ENCODE measurements at places on chromosomes 7 and 10.
A peak's percentile ranks its signal among the peaks of the same experiment; 100 is the strongest.

DNA sequence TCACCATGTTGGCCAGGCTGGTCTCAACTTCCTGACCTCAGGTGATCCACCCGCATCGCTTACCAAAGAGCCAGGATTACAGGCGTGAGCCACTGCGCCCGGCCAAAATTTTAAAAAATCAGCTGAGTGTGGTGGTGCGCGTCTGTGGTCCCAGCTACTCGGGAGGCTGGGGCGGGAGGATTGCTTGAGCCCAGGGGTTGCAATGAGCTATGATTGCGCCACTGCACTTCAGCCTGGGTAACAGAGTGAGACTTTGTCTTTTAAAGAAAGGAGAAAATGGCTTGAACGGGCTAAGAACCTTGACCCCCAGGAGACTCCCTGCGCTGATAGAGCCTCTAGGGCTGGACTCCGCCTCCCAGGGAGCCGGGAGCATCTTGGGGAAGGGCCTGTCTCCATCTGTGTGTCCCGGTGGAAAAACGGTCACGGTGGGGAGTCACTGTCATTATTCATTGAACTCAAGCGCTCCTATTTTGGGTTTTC is 760 bp upstream of the KCTD7 start:
- no peak for DNase-seq

- DNase-seq: no peak
These were observed 15.0 kb downstream of the ARPC1A start for GRCh38 chr7:99340659-99341058.

- no peak for DNase-seq
These were observed 102.0 kb downstream of the PRKAG2 start for GRCh38 chr7:151774951-151775350.

- DNase-seq: no peak
These were observed 56.3 kb downstream of the CAMK1D start for GRCh38 chr10:12405342-12406320.

DNA sequence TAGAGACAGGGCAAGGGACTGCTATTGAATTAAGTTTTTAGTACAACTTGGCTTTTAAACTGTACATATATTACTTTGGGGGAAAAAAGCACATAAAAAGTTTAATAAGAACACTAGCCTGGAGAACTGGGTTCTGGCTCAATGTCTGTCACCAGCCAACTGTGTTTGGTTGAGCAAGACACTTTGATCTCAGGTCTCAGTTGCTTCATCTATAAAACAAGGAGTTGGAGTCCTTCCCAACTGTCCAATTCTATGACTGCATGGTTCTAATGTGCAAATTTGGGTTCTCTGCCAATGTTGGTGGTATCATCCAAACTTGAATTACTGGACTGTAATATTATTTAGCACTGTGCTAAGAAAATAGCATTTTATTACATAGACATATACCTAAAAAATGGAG is 50.3 kb downstream of the ATXN7L1 start:
- DNase-seq: no peak

DNA sequence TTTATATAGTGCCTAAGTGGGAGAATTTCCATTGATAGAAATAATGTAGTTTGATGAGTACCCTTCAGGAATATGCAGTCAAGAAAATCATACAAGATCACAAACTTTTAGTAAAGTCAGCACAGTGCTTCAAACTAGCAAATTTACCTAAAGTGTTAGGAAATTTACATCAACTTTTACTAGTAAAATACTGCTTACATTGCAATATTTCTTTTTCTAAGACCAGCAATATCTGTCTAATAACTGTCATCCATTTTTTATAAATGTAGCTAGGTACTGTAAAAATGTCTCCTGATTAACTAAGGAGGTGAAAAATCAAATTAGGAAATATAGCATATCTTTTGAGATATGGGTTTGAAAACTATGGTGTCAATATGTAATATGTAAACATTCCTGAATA is 405.4 kb downstream of the MDFIC start:
- DNase-seq: no peak

DNA sequence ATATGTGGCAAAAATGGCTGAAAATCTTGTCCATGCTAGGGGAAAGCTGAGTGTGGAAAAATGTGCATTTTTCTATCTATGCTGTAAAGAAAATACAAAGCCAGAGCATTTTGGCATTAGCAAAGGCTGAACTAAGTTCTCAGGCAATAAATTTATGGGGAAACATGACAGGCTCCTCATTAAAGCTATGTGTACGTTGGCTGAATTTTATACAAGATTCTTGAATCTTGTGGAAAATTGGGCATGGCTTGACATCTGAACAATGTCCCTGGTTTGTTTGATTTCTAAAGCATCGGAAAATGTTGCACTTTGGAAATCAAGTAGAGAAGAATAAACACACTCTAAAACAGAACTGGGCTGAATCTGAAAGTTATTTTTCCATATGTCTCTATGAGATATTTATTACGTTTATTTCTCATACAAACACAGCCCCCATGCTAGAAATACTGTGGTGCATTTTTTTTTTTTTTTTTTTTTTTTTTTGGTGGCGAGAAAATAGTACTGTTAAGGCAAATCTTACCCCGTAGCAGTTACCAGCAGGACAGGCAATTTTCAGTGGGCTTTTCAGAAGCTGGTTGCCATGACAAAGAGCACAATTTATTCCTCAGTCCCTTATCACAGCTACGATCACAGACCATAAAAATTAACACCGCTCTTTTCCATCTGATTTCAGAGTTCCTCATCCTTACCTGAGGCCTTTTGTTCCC is 16.9 kb downstream of the CPA1 start:
- no peak for DNase-seq

DNA sequence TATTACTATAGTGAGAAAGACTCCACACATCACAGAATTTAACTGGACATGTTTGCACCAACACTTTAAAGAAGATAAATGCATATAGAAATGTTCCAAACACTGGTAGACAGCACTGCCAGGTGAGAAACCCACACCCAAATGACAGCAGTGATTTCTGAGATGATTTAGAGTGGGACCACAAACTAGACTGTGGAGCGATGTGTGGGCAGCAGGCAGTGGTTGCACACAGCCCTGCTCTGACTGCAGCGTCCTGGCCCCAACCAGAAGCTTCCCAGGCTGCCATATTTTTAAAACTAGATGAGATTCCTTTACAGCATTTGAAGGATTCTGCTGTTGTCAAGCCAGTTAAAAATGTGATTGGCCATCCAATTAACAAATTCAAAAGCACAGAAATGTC is 47.7 kb upstream of the COMMD3 start:
- no peak for DNase-seq

GRCh38 chr7:96440328-96440727 is 118.4 kb upstream of the SLC25A13 start:
- DNase-seq: no peak

DNA sequence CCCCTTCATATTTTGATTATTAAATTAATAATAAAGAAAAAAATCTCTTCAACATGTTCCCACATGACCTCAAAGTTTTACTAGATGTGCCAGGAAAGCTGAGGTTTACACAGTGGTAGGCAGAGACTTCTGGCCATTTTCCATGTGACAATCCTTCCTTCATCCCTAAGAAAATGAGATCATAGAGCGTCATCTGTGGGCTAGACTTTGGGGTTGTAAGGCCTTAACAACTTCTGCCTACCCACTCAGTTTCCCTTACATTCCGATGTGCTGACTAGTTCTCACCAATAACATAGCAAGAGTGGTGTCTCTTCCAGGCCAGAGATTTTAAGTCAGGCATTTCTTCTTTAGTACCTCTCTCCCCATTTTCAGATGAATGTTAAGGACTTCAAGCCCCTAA is 171.1 kb upstream of the PHF14 start:
- no peak for DNase-seq

DNA sequence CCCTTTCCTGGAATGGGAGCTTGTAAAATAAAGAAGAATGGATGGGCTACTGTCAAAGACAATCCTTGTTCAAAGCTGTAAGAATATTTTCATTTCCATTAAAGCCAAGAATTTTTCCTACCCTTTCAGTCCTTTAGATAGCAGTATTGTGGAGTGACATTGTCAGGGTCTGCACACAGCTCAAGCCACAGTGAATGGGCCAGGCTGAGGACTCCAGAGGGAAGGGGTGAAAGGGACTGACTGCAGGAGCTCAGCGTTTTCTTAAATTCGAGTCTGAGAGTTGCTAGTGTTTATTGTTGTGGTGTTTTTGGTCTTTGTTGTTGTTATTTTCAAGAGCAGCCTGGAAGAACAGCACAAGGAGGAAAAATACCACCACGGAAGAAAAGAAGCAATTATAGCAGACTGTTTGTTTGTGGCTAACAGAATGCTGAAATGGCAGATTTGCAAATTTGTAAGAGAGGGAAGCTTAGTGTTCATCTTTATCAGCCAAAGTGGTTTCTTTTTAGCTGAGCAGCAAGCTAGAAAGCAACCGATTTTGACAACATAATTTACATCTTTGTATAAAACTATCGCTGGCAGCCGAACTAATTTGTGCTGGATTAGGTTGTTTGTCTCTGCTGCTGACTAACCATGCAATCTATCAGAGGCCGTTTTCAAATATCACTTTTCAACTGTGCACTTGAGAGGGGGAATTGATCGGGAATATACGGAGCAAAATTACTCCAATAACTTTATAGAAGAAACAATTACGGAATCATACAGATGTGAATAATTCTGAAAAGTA is 192.1 kb downstream of the LRMDA start:
- no peak for DNase-seq

- no peak for DNase-seq
These were observed 108.3 kb upstream of the CDK6 start for GRCh38 chr7:92944633-92945032.

GRCh38 chr10:121774404-121774803 is 153.4 kb downstream of the ATE1 start:
- DNase-seq: no peak

GRCh38 chr10:113047151-113047550 is 97.1 kb downstream of the TCF7L2 start:
- DNase-seq: no peak

- no peak for DNase-seq
These were observed 21.7 kb downstream of the CRHR2 start for GRCh38 chr7:30660331-30661255.

GRCh38 chr7:142496545-142496991 is 238.7 kb upstream of the PRSS58 start:
- DNase-seq: peak; percentile 44

DNA sequence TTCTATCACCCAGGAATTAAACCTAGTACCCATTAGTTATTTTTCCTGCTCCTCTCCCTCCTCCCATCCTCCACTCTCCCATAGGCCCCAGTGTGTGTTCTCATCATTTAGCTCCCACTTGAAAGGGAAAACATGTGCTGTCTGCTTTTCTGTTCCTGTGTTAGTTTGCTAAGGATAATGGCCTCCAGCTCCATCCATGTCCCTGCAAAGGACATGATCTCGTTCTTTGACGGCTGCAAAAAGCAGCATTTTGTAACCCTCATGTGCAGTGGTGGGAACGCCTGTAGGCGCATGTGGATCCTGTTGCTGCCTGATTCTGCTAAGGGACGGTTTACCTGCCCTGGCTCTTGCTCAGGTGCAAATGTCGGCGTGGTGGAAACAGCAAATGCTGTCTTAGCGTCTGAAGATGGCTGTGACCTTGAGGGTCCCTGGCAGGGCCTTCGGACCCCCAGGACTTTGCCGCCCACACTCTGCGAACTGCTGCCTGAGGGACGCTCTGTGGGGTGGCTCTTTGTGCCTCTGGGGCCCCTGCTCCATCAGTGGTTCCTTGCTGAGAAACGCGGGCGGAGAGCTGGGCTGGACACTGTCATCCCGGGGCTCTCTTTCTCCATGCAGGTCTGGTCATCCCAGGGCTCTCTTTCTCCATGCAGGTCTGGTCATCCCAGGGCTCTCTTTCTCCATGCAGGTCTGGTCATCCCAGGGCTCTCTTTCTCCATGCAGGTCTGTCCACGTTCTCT is 5.6 kb upstream of the MTG1 start:
- no peak for DNase-seq

- DNase-seq: no peak
These were observed 684.9 kb upstream of the CELF2 start for GRCh38 chr10:10332786-10333185.

DNA sequence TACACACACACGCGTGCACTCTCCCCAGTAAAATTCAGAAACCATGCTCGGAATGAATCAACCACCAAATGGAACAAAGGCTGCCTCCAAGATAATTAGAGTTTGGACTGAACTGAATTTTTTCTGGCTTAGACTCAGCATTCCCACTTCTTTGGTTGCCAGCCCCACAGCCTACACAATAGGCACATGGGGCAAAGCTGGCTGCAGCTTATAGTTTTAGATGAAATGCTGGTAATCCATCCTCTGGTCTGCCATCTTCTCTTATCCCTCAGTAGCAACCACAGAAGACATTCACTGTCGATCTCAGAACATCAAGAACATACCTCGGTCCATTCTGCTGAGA is 44.2 kb downstream of the PDE1C start:
- no peak for DNase-seq

DNA sequence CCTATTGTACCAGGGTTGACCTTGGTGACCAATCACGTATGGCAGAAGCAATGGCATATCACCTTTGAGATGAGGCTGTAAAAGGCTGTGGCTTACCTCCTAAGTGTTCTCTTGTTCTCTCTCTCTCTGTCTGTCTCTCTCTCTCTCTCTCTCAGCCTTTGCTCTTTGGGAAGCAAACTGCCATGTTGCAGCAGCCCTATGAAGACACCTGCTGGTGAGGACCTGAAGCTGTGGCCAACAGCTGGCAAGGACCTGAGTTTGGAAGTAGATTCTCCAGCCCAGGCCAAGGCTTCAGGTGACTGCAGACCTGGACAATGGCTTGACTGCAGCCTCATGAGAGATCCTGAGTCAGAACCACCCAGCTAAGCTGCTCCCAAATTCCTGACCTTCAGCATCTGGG is 161.4 kb downstream of the GPAM start:
- no peak for DNase-seq

DNA sequence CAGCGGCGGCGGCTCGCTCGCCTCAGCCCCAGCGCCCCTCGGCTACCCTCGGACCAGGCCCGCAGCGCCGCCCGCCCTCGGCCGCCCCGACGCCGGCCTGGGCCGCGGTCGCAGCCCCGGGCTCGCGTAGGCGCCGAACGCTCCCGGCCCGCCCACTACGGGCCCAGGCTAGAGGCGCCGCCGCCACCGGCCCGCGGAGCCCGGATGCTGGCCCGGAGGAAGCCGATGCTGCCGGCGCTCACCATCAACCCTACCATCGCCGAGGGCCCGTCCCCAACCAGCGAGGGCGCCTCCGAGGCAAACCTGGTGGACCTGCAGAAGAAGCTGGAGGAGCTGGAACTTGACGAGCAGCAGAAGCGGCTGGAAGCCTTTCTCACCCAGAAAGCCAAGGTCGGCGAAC is 18.2 kb upstream of the TSPAN33 start:
- no peak for DNase-seq

GRCh38 chr10:17206210-17206709 is 4.8 kb upstream of the TRDMT1 start:
- DNase-seq: peak; percentile 78

- DNase-seq: no peak
These were observed 2.6 kb upstream of the CAV1 start for GRCh38 chr7:116522247-116522646.

- no peak for DNase-seq
These were observed 143.4 kb upstream of the LSM8 start for GRCh38 chr7:118040562-118040961.

Data from central memory CD4-positive, alpha-beta T cell (primary cell).